Activated T-helper 1 cell treated with Interleukin-2 at 50 U/mL for 16 hours (primary cell): ENCODE measurements at places on chromosomes 7 and 10.

GRCh38 chr7:48416327-48416908 lies 245.2 kb downstream of the ABCA13 start:
- no peak for DNase-seq

DNA sequence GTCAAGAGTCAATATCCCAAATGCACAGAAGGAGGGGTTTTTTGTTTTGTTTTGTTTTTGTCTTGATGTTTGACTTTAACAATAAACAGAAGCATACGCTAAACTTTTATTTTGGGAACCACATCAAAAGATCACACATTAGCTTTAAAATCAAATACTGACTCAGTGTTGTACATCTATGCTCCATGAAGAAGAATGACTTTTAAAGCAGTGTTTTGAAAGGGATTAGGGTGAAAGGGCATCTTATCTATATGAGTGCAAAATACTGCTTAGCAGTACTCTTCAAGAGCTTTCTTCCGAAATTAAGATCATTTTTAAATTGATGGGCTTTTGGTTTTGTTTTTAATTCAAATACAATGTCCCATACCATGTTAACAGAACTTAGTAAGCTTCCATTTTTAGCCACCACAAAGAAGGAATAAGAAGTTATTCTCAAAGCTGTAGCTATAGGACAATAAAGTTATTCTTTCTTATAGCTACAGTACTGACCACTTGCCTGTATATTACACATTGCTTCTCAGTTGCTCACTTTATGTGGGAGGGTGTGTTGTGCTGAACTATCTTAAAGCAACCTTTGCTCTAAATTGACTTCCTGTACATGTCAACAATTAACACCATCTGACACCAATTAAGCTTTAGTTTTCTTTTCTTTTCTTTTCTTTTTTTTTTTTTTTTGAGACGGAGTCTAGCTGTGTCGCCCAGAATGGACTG lies 144.3 kb upstream of the KAT6B start:
- DNase-seq, result no peak

DNA sequence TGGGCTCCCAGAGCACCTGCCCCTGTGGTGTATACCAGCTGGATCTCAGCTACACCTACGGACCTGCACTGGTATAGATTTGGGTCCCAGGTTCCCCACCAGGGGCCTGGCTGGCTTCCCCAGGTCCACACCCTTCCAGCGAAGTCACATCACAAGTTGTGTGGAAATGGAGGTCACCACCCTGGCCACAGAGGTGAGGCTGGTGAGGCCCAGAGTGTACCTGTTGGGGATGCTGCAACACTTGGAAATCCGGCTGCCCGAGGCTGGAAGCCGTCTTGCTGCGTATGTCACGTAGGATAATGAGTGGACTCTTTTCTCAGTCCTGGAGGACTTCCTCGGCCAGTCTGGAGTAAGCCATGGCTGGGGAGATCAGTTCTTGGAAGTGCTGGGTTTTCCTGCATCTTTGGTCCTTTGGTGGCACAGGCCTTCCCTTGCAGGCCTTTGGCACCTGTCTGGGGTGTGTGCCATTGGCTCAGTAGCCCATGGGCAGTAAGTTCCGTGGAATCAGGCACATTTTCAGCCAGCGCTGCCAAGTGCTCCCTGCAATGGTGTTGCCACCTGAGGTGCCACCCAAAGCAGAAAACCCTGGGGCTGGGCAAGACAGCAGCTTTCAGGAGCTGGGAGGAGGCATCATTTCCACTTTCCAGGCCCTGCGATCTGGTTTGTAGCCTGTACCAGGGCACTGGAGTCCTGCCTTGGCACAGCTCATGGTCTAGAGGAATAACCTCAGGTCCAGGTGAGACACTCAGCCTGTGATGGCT lies 97.9 kb downstream of the LHPP start:
- DNase-seq, result no peak

GRCh38 chr7:102819151-102819550 lies 70.4 kb downstream of the FAM185A start:
- no peak for DNase-seq

DNA sequence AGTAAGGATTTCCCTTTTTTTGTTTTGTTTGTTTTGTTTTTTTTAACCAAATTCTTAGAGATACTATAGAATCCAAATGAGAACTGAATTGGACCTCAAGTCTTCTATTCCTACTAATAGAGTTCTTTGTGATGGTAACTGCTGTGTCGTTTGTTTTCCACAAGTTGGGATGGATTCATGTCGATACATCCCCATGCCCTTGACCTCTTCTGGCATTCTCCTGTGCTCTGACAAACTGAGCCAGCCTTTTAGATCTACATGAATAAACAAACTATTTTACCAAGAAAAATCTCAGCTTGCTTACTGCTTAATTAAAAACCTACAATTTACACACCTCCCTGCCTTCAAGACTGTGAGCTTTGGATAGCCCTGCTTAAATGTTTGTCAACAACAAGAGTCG lies 3.9 kb downstream of the ZNF22 start:
- no peak for DNase-seq

DNA sequence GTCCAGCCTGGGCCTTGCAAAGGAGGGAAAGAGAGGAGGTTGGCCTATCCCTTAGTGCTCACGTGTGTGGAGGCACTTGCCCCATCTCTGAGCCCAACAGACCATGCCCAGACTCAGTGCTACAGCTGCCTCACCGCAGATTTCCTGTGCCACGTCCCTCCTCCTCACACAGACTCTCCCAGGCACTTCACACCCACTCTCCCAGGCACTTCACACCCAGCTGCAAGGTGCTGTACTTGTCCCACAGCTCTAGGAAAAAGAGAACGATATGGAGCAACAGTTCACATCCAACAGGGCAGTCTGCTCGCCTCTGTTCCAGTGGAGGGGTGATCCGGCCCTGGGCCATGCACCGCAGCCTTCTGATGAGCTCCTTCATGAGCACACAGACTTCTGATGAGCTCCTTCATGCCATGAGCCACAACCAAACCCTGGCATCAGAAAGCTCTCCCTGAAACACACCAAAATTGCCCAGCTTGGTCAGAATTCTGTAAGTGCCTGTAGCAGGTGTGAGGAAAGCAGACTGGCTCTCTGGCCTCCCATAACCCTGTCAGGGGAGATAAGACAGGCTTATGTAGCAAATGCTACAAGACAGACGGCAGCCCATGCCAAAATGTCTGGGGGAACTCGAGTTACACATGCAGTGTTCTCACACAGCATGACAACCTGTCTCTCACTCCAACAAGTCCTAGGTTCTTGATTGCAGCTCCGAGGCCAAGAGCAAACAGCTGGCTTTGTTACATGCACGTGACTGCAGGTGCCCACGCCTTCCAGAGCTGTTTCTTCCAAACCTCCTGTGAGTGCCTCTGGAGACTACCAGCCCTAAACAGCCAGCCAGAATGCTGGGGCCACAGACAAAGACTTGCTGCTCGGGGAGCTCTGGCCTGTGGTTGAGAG lies 348.5 kb downstream of the GRID1 start:
- DNase-seq, result no peak

DNA sequence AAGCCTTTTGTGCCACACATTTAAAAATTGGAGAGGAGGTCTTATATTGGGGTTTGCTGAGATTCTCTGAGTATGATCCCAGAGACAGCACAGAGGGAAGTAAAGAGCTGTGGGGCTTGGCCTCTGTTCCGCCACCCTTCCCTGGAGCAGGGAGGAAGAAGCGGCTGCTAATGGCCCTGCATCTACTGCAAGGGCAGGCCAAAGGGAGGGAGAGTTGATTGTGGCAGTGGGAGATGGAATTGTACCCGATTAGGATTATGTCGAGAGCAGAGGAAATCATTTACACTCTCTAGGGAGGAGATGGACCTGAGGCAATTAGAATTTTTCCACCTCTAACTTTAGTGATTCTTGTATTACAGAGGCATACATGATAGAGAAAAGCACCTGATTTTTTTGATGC lies 28.8 kb downstream of the CYP17A1 start:
- DNase-seq, result no peak

GRCh38 chr10:33524966-33525365 lies 190.5 kb upstream of the NRP1 start:
- DNase-seq, result no peak

DNA sequence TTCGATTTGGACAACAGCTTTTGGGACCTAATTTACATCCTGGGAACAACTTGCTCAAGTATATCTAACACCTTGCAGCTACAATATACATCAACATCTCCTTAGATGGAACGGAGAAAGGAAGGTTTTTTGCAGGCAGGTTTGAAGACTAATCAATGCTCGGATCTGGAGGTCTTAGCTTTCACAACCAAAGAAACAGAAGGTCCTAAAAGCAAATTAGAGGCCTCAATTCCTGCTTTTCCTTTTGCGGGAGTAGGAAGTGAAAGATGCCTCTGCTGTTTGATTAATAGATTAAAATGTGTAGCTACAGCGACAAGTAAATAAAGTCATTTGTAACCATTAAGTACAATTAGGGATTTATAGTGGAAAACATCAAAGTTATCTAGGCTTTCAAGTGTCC lies 3.7 kb upstream of the SP8 start:
- DNase-seq, result no peak

GRCh38 chr7:101814991-101815825 lies 2.2 kb upstream of the CUX1 start:
- DNase-seq, result peak; percentile 57

GRCh38 chr7:21771906-21772610 lies 173.6 kb downstream of the CDCA7L start:
- no peak for DNase-seq

GRCh38 chr10:21926949-21927348 lies 76.6 kb downstream of the DNAJC1 start:
- no peak for DNase-seq

DNA sequence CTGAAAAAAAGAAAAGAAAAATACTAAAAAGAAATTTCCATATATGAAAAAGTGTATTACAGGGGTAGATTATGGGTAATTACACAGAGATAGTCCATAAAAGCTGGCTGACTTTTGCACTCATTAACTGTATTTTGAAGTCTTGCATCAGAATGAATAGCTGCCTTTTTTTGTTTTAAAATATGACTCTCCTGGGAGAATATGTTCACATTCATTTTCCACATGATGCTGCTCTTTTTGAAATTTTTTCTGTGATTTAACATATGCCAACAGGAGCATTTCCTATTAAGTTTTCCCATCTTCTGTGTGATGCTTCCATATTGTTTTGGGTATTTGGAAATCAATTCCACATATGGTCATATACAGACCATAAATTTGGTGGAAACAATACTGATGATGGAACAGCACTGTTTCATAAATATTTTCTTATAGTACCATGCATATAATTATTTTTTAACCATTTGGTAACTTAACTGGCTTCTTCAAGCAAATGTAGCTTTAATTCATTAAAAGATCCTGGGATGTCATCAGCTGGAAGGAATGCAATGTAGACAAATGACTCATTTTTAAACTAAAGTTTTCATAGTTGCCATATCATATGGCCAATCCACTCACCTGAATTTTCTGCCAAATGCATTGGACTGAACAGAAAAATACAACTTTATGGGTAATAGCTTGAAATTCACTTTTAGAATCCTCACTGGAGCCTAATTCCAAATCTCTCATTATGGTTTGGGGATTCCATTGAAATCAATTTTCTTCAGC lies 313.9 kb upstream of the GLI3 start:
- DNase-seq, result no peak
